ENCODE measurements at places on chromosomes 11 and 22.

GRCh38 chr11:81892770-81893635, 840.7 kb downstream of the FAM181B start:
- no peak for DNase-seq

DNA sequence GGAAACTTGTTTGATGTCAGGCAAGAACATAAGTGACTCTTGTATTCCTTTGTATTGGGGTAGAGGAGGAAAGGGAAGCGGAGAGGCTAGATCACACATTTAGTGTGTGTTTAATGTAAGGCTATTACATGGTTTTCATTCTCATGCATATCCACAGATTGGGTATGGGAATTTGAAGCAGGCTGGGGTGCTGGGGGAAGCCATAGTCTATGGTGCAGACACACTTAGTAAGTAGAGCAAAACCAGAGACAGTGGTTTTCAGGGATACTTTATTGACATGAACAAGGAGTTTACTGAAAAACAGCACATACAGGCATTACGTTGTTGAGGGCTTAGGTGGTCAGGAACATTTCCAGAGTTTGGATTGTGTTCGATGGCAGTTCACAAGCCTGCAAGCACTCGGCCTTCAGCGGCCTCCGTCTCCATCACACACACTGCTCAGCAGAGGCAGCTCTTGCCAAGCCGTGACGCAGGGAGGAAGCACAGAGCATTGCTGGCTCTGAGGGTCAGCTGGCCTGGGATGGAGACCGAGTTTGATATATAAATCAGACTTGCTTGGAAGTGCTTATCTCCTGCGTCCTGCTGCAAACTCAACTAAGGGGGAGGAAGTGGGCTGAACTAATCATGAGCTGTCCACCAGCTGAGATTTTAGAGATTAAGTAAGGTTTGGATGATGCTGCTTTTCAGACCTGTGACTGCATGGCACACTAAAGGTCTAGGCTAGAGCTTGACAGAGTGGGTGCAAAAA, 25.3 kb downstream of the SCN3B start:
- DNase-seq: no peak

DNA sequence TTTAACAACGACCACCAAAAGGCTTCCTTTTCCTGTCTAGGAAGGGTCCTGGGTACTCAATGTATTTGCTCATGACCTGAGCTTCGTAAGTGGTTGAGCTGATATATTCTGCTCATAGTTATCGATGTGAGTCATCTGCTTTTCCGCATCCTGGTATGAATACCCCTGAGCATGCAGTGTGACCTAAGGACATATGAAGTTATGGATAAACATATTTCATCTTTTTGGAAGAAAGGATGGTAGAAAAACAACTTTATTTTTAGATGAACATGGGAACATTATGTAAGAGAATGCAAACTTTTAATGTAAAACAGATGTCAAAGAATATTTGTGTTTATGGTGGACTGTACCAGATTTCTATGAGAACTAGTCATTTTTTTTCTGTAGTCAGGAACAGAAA, 28.4 kb downstream of the TRPC6 start:
- no peak for DNase-seq

DNA sequence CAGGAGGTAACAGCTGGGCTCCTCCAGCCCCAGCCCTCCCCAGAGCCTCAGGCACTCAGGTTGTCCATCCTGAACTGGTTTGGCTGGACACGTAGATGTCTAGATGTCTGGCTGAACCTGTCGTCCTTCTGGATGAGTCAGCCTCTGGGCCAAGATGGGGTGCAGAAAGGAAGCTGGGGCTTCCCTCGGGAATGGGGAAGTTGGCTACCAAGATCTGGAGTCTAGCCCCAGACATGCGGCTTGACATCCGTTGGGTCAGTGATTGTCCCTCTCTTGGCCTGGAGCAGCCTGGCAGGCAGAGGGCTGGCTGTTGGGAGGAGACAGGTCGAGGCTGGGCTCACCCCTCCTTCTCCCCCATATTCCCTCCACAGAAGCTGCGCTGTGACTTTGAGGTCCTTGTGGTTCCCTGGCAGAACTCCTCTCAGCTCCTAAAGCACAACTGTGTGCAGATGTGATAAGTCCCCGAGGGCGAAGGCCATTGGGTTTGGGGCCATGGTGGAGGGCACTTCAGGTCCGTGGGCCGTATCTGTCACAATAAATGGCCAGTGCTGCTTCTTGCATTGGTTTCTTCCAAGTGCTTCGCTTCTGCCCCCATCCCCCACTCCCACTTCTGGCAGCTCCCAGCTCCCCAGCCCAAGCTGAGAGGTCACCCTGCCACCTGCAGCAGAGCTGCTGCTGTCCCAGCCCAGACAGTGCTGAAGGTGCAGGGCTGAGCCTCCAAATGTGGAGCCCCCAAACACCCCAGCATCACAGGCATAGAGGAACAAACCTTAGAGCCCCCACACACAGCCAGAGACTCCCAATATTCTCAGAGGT, 1.3 kb downstream of the CST6 start:
- no peak for DNase-seq

DNA sequence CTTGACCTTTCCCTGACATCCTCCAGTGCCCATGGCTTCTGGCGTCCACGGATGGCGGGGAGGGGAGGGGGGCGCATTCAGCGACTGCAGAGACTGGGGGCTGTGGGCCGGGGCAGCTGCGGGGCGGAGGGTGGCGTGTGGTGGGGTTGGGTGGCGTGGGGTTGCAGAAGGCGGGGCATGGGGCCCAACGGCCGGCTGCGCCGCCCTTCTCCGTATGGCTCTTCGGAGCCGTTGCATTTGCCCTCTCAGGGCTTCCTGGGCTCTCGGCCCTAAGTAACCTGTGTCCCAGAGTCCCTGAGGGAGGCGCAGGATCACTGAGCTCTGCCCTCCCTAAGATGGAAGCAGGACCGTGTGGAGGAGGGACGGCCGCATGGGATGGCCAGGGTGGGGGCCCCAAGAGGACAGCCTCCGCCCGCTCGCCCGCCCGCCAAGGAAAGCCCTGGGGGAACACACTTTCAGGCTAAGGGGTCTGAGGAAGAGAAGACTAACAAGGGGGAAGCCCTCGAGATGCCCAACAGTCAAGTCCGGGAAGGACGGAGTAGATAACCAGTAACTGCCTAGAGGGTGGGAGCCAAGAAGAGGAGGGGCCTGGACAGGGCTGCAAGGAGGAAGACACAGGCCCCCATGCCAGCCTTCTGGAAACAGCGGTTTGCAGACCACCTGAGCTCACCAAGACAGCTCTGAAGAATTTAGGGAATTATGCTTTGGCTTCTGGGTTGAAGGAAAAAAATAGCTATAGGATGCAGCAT, 9.2 kb upstream of the AIFM3 start:
- DNase-seq: no peak

DNA sequence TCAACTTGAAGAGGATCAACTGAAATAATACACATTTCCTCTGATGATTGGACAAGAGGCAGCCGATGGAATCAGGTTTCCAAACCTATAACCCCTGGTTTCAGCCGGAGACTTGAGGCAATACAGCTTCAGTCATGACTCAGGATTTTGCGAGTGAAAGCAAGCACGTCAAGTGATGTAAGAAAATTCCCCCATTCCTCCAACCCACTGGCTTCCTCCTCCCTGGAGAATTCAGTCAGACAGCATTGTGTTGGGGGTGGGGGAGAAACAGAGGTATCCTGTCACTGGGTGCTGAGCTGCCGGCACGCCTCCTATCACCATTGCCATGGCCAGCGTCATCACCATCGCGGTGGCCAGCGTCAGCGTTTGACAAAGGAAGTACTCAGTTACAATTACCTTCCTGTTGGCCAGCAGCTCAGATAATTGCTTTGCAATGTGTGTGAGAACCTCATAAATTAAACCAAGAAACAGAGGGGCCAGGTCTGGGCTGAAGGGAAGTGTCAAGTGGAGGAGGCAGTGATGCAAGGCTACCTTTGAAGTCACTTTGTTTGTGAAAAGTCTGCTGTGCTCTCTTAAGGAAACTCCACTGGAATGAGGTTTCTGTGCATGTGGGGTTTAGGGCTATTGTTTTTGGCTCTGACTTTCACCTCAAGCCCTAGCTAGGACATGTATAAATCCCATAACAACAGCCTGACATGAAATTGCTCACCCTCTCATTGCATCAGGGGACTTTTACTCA, 50.2 kb downstream of the LIF start:
- no peak for DNase-seq

- no peak for DNase-seq
These were observed 38.9 kb downstream of the LIMK2 start for GRCh38 chr22:31250740-31251600.

DNA sequence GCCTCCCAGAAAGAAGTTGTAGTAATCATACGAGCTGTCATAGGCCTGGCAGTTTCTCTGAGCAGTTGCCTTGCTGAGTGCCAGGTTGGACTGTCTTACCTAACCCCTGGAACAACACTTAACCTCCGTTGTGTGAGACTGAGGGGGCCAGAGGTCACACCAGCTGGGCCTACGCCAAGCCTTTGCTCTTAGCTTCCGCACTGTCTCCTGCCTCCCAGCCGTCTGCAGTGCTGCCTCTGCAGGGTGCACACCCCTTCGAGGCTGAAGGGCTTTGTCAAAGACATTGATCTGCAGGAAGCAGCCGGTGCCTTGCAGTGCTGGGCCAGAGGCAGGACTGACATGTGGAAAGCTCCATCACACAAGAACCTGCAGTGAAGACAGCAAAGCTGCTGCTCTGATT, 16.7 kb downstream of the TAB1 start:
- DNase-seq: no peak

GRCh38 chr22:38213319-38213989, 11.7 kb downstream of the MAFF start:
- DNase-seq: no peak

DNA sequence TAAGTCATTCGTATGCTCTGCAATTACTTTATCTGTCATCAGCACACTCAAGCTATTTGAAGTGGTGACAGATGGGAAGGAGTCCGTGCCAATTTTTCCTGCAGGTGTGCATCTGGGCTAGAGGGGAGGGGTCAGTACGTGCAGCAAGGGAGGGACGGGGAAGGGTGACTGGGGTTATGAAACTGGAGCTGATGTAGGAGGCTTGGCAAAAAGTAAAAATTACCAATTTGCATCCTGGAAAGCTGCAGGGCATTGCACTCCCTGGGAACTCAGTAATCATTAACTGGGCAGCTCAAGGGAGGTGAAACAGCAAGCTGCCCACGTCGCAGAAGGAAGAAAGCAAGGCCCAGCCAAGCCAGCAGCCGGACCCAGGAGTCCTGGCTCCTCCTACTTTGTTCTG, 87.1 kb upstream of the TMEM45B start:
- no peak for DNase-seq

GRCh38 chr22:43425976-43426785, 14.4 kb downstream of the MPPED1 start:
- DNase-seq: no peak

DNA sequence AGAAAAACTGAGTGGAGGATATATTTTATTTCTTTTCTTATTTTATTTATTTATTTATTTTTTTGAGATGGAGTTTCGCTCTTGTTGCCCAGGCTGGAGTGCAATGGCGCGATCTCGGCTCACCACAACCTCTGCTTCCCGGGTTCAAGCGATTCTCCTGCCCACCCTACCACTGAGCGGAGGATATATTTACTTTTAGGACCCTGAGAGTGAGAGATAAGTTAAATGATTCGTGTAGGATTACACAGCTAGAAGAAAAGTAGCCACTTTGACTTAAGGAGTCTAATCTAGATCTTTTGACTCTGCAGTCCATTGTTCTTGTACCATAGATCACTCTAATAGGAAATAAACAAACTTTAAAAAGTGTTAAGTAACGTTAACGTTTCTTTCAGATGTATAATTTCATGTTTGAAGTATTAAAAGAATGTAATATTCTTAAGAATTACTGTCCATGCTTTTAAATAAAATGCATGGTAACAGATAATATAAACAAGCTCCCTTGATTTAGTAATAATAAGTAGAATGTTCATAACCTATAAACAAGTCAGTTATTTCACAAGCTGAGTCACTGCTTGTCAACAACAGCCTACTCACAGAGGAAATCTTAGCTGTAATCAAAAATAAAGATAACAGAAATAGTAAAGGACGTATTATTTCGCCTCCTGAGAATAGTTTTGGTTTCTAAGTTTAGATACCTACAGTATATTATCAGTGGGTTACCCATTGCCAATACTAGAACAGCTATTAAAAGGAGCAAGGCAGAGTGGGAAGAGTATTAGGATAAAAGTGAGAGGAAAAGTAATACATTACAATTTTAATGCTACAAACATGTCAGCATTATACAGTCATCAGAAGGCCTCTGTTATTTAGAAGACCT, 18.6 kb downstream of the USP47 start:
- no peak for DNase-seq

- no peak for DNase-seq
These were observed 294.6 kb upstream of the NARS2 start for GRCh38 chr11:78869293-78869692.

DNA sequence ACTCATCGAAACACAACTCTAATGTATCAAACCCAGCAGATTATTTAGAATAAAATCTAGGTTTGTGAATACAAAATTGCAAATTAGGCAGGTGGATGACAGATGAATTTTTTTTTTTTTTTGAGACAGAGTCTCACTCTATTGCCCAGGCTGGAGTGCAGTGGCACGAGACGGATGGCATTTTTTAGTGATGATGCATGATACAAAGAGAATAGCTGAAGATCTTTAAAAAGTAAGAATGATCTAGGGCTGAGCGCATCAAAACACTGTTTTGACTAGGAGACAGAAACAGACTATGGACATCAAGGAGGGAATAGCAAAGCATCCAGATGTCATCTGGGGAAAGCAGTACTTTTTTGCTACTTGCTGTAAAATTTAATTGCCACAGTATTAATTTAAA, 63.8 kb downstream of the IMMP1L start:
- DNase-seq: no peak

GRCh38 chr11:124922831-124923230, 3.8 kb downstream of the HEPN1 start:
- DNase-seq: no peak

- no peak for DNase-seq
These were observed 78.4 kb upstream of the ANO1 start for GRCh38 chr11:69999721-70000120.

- no peak for DNase-seq
These were observed 1.2 kb upstream of the CDPF1 start for GRCh38 chr22:46251266-46251665.

- DNase-seq: no peak
These were observed 31.7 kb upstream of the TEF start for GRCh38 chr22:41350087-41350486.

DNA sequence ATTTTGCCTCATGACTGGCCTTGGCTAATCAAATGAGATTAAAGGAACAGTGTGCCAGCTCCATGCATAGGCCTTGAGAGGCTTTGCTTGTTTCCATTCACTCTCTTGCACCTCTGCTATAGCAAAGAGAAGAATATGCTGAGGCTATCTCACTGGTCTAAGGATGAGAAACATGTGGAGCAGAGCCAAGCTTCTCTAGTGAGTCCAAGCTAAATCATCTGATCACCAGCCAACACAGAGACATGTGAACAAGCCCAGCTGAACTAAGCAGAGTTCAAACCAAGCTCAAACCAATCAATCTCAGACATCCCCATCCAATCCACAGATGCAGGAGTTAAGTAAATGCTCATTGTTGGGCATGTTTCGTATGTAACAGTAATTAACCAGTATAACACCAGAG, 69.4 kb upstream of the API5 start:
- DNase-seq: no peak

DNA sequence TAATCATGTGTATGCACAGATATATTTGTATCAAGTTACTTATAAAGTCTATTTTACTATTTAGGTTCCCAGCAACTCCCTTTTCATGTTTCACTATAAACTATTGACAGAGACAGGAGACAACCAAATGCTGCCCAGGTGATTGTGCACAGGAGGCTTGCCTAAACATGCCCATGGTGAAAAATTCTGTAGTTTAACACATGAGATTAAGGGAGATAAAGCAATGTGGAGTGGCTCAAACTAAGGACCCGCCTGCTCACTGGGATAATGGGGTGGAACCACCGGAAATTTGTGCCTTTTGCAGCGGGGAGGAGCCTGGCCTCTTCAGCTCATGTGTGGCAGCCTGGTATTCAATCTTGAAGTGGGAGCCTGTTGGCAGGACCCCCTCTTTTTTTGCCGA, 459.5 kb upstream of the CNTN5 start:
- no peak for DNase-seq

Measured in activated CD4-positive, alpha-beta T cell treated with anti-CD3 and anti-CD28 coated beads for 1 hour (primary cell).